GM06990 (cell line): ENCODE measurements at places on chromosomes 5 and 9.

DNA sequence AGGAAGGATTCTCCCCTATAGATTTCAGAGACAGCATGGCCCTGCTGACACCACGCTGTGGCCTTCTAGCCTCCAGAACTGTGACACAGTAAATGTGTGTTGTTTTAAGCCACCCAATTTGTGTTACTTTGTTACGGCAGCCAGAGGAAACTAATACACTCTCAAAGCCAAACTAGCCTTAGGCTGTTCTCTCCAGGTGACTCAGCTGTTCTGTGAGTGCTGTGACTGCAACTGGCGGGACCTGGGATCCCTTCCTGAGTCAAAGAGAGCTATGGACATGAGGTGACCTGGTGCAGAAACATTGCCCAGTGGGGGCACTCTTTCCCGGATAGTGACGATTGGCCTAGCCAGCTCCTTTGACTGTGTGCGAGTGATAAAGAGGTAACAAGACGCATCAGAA lies 14.0 kb upstream of the MLANA start:
- DNase-seq = no peak

- no peak for DNase-seq
Measured at GRCh38 chr9:2127486-2127885, 112.3 kb downstream of the SMARCA2 start.

- no peak for DNase-seq
Measured at GRCh38 chr9:36194326-36195000, 3.7 kb downstream of the CLTA start.

- DNase-seq = no peak
Measured at GRCh38 chr5:14762549-14763216, 98.2 kb downstream of the OTULIN start.

DNA sequence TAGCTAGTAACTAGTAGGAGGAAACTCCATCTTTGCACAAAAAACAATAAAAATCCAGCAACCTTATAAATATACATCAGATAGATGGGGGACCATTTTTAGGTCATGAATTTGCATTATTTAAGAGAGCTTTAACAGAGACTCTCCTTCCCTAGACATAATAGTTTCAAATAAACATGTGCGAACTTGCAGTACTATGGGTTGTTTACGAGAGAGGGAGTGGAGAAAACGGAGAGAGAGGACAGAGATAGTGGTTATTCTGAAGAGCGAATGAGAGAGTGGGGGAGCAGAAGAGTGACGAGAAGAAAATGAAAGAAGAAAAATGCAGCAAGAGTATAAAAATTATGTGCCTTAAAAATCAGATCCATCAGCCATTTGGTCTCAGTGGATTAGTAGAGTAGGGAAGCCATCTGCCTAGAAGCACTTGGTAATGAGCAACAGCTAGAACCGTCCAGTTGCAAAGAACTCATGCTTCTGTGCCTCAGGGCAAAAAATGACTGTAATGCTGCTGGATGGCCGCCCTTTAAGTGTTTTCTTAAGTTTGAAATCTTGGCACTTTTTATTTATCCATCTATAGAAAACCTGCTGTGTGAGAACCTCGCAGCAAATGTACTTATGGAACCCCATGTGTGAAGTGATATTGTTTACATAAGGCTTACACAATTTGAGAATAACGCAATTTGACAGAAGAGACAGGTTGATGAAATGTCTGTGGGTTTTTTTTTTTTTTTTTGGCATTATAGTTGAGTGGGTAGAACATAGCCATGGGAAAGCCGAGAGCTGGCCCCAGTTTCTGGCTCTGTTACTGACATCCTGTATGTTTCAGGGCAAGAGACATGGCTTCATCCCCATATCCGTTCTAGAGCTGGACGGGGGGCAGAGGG lies 95.6 kb upstream of the ZNF608 start:
- DNase-seq = no peak

GRCh38 chr9:114691046-114691955 lies 9.3 kb upstream of the TEX48 start:
- peak; percentile 62 for DNase-seq

DNA sequence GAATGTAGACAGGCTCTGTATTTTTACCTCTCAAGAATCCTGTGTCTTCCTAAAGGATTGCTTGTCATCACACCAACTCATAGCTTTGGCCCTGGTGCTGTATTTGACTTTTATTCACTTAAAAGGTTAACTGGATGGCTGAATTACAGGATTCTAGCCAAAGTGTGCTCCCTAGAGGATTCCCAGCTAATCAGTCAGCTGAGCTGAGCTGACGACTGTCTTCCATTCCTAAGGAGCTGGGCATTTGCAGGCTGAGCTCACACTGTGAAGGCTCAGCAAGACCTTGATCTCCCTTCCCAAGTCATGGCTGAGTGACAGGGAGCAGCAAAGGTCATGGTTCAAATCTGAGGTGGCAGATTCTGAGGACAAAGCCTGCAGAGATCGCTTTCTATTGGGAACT lies 59.0 kb upstream of the PALM2AKAP2 start:
- no peak for DNase-seq

DNA sequence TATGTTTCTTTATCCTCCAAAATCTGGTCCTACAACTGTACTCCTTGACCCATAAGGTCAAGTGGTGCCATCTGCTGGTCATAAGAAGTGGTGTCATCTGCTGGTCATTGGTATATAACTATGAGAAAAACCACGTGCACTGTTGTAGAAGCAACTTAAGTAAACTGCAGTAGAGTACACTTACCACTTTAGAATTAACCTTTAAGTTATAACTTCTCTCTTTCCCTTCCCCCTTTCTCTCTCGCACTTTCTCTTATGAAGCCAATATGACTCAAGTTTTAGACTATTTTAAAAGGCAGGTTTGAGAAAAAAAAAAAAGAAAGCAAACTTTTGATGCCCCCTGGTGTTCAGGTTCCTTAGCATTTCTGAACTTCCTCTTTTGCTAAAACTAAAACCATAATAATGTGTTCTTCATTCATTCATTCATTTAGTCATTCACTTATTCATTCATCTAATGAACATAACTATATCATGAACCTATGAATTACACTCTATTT lies 12.8 kb upstream of the MTAP start:
- peak; percentile 24 for DNase-seq
